GM12878 (cell line): ENCODE measurements at places on chromosomes 7 and 10.

GRCh38 chr7:45256775-45257174, 99.2 kb downstream of the RAMP3 start:
- no peak for DNase-seq

DNA sequence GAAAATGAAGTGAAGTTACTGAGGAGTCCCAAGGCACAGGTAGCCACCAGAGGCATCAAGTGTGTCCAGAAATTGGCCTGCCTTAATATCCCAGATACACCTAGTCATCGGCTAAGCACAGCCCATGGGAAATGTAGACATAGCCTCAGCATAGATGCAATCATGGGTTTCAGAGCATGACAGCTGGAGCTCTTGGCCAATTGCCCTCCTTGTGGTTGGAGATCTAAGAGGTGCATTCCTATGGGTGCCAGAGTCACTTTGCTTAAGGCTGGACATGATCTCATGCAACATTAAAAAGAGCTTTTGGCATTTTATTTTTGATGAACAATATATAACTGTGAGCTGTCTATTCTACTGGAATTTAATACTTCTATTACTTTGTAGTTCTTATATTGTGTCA, 758.0 kb upstream of the LRRTM3 start:
- no peak for DNase-seq

DNA sequence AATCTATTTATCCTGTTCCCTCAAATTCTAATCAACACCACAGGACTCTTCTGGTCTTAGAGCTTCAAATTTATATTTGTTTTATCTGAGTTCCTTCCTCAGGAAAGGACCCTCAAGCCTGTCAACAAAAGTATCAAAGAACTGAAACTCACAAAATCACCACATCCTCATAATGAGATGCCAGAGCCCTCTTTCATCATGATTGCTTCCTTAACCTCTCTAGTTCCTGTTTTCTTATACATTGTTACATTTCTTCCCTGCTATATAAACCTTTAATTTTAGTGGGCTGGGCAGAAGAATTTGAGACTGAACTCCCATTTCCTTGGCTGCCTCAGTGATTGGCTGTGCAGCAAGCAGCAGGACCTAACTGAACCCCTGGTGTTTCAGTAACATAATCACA, 189.7 kb downstream of the ZNF248 start:
- DNase-seq = no peak

DNA sequence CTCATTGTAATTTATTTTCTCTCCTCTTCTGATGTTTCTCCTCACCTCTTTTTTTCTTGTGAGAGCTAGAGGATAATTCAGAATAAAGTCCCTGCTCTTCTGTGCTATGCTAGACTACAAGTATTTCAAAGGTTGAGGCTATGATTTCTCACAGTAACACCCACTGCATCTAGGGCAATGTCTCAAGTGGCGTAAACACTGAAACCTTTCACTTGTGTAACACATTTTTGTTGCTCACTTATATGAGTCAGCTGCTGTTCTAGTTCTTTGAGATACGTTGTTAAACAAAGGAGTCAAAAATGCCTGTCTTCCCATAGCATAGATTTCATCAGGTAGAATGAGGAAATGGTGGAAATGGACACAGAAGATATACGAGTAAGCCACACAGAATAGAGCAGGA, 305.1 kb upstream of the PITRM1 start:
- peak; percentile 67 for DNase-seq

DNA sequence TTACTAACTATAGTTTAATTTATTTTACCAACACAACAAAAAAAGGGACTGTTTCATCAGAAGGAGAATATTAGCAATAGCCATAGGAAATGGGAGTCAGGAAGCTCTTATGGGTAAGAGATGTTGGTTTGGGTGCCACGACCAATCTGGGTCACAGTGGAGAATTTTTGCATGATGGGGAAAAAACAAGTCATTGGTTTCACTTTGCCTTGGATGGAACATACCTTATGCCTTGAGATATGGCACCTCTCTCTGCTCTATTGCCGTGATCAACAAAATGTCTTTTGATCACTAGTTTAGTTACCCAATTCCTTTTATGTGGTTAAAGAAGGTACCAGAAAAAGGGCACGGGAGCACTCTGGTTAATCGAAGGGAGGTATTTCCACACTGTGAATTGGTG, 48.2 kb downstream of the PNLIPRP3 start:
- DNase-seq = no peak

GRCh38 chr7:129359638-129360037, 74.6 kb upstream of the STRIP2 start:
- DNase-seq = no peak

- DNase-seq = no peak
Measured at GRCh38 chr10:88835910-88836221, 15.8 kb downstream of the ANKRD22 start.

- no peak for DNase-seq
Measured at GRCh38 chr7:11748884-11749283, 83.1 kb downstream of the THSD7A start.

- DNase-seq = no peak
Measured at GRCh38 chr7:3981281-3981680, 680.2 kb downstream of the SDK1 start.

- no peak for DNase-seq
Measured at GRCh38 chr10:100786591-100786990, 41.2 kb downstream of the PAX2 start.

GRCh38 chr10:22366771-22367170, 21.5 kb downstream of the SPAG6 start:
- DNase-seq = no peak

DNA sequence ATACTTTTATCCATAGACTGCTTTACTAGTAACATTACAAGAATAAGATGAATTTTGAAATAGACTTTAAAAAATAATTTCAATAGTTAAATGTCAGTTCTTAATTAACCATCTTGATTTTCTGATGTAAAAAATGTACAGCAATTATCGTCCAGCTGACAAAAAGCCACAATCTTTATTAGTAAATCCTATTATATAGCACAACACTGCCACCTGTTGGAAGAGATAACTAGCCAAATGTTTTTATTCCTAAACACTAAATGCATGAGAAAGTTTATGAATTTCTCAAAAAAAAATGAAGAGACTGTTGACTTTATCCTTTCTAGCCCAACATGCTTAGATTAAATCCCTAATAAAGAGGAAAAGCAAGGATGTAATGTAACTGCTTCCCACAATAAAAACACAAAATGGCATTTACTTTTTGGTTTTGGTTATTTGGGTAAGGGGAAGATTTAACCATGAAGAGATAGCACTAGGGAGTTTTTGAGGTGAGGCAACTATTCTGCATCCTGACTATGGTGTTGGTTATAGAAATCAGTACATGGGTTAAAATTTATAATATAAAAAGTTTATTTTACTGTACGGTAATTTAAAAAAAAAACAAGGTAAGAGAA, 8.0 kb downstream of the COA1 start:
- no peak for DNase-seq

- no peak for DNase-seq
Measured at GRCh38 chr10:94049911-94050310, 56.2 kb downstream of the PLCE1 start.

GRCh38 chr7:81957517-81957916, 187.7 kb upstream of the HGF start:
- no peak for DNase-seq

DNA sequence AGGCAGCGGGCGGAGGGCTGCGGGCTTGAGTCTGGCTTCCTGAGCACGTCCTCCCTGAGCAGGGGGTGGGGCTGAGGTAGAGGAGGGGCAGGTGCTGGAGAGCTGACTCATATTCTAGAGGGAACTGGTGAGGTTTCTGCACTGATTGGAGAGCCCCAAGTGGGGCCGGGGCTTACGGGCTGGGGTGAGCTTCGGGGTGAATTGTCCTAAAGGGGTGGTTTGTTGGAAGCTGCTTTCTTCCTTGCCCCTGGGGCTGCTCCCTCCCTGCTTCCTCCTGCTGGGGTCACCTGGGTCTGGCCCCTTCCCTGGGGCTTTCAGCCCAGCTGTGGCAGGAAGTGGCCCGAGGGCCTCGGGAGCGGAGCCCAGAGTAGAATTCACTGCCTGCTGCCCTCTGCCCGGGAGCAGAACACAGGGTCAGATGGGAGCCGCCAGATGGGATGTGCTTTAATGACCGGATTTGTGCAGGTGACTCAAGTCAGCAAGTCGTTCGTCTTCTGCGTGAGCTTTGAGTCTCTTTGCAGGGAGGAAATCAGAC, 48.6 kb downstream of the FAM20C start:
- no peak for DNase-seq

- DNase-seq = no peak
Measured at GRCh38 chr10:63197344-63198092, 64.4 kb downstream of the NRBF2 start.

GRCh38 chr7:143238289-143238980, 16.6 kb downstream of the TAS2R40 start:
- DNase-seq = no peak

DNA sequence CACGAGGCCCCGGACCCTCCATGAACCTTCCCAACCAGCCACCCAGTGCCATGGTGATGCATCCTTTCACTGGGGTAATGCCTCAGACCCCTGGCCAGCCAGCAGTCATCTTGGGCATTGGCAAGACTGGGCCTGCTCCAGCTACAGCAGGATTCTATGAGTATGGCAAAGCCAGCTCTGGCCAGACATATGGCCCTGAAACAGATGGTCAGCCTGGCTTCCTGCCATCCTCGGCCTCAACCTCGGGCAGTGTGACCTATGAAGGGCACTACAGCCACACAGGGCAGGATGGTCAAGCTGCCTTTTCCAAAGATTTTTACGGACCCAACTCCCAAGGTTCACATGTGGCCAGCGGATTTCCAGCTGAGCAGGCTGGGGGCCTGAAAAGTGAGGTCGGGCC, 90.6 kb upstream of the PDCD4 start:
- no peak for DNase-seq

DNA sequence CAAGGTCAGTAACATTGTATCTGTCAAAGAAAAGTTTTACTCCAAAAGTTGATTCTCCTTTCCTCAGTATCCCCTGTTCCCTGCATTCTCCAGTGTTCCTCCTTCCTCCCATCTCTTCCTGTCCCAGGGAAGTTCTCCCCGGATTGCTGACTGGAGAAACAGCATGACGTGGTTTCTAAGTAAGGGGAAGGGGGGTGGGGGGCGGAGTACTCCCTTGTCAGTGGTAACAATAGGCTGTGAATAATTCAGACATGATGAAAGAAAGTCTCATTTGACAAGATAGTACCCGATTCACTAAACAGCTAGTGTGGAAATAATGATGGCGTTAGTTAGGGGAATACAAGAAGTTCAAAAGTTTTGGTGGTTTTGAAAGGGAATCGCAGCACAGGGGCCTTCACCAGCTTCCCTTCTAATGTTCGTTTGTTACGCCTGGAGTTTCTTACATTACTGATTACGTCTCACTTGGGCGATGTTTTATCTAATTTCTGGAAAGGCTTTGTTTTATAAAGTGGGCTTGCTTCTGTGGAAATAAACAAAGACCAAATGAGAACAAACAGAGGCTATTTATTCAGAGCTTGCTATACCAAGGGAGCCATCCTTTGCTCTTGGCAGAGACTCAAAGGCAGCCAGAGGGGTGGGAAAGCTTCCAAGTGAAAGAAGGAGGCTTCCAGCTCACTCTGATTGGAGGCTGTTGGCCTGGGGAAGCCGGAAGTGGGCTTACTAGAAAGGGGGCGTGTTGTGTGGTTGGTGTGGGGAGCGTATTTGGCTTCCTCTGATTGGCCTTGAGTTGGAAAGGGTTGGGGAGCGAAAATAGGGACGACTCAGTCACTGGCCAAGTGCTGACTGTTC, 453.7 kb downstream of the SDK1 start:
- no peak for DNase-seq

DNA sequence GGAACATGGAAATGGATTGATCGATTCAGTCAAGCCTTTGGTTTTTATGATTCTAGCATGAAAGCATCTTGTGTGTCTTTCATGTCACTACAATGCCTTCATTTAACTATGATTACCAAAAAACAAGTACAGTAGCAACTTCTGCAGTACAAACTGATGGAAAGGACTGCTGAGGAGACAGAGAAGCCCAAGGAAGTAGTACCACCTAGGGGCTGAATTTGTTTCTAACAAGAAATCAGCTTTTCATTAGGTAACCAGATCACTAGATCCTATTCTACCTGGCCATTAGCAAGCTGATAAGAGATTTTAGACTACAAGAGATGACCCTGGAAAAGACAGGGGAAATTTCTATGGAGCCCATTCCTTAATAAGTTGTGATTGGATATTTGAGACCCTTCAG, 3.2 kb upstream of the IFIT1 start:
- no peak for DNase-seq

GRCh38 chr10:13892001-13892491, 305.3 kb downstream of the PRPF18 start:
- DNase-seq = no peak

GRCh38 chr10:105986912-105987635, 1177.4 kb downstream of the SORCS1 start:
- DNase-seq = no peak
